ENCODE measurements at places on chromosomes 6 and 20.
A peak's percentile ranks its signal among the peaks of the same experiment; 100 is the strongest.

- DNase-seq: no peak
Measured at GRCh38 chr6:134103006-134103405, 50.6 kb upstream of the SLC2A12 start.

GRCh38 chr6:32815115-32815514 is 1.7 kb downstream of the HLA-DOB start:
- DNase-seq: no peak

DNA sequence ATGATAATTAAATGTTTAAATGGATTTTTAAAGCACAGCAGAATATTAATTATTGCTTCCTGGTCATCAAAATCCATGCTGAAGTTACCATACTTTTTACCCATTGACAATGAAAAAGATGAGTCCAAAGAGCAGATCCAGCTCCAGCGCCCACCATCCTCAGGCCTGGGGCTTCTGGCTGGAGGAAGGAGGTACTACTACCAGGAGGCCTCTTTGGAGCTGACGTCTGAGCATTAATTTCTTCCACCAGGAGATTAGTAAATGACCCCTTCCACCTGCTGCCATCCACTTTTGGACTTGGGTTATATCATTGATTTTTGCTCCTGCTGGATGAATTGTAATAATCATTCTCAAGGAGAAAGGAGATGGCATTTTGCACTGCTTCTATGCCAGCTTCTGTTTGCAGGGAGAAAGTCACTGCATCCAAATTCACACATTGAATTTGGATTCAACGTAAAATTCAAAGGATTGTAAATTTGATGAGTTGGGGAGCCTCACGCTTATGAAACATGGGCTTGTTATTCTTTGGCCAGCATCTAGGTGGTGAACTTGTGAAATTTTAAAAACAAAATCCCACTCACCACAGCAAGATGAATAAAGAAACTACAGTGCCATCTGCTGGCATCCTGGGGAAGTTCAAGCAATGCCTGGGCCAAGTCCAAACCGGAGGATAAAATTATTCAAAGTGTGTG is 121.8 kb downstream of the SASH1 start:
- DNase-seq: peak; percentile 8

- DNase-seq: no peak
Measured at GRCh38 chr6:153108315-153108714, 22.8 kb downstream of the RGS17 start.

GRCh38 chr20:63791497-63792156 is 39.4 kb downstream of the ZBTB46 start:
- DNase-seq: no peak

GRCh38 chr6:80165143-80165542 is 58.7 kb downstream of the BCKDHB start:
- DNase-seq: no peak
